SW480 (cell line): ENCODE measurements at places on chromosomes 11 and 22.
A peak's percentile ranks its signal among the peaks of the same experiment; 100 is the strongest.

GRCh38 chr22:27113211-27113635 lies 455.8 kb downstream of the MIAT start:
- peak; percentile 89 for DNase-seq

GRCh38 chr22:31291481-31292235 lies 630 bp downstream of the PIK3IP1 start:
- DNase-seq: no peak

DNA sequence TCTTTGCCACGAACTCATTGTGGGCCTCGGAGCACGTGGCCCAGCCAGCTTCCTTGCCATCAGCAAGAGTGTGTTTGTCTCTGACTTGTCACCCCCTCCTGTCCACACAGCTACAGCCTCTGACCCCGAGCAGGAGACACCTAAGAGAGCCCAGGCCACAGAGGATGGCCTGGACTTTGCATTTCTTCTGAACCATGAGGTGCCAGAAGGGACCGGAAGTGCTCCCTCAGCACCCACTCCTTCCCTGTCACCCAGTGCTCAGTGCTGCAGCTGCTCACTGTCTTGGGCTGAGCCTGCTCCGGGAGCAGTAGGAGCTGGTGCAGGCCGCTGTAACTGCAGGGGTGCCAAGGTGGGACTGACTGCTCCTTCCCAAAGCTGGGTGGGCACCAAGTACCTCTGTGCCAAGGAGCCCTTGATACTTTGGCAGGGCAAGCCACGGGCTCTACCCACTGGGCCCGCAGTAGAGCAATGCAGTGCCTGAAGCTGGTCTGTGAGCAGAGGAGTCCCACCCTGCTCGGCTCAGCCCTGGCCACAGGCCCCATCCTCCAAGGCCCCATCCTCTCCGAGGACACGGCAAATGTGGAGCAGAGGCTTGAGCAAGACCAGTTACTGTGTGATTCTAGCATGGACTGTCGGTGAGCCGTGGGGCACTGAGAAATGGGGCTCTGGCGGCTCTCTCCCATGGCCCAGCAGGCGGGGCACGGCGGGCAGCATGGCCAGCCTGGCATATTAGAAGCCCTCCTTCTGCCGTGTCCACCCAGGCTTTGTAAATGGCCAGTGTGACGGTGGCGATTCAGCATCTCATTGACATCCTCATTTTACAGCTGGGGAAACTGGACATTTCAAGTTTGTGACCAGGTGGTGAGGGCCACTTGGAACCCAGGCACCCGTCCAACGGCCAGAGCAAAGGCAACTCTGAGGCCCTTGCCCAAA lies 6.3 kb downstream of the GRK2 start:
- no peak for DNase-seq

- no peak for DNase-seq
Observed at GRCh38 chr11:76767659-76768058, 15.5 kb upstream of the TSKU start.

- DNase-seq: peak; percentile 52
Observed at GRCh38 chr22:28019360-28019759, 100.3 kb upstream of the PITPNB start.

DNA sequence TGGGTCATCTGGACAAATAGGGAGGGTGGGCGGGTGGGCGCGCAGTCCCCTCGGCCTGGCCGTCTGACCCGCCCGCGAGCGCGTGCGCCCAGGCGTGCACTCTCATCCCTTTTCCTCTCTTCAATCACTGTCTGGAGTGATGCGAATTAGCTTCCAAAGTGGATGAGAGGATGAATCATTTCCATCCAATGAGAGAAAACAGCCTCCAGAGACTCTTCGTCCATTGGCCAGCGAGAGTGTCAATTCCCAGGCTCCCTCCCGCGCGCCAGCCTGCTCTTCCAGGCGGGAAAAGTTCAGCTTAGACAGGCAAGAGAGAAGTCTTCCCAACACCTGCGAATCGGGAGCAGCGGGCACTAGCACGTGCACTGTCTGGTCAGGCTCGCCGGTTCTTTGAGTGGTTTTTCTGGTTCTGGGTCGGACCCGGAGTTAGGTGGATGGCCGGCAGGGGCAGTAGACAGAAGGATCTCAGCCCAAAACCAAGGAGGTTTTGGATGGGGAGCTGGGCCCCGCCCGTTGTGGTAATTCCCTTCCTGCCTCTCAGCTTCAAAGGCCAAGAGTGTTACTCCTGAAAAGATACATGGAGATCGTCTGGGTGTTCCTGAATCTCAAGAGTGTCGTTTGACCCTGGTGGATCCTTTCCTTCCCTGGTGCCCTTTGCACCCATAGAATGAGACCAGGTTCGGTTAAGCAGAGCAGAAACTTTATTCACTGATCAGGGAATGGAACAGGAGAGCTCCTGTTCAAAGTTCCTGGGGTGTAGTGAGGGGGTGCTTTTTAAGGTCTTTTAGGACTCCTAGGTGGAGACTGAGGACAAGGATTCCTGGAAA lies 33.4 kb upstream of the GLYATL1 start:
- no peak for DNase-seq

GRCh38 chr11:33185756-33186155 lies 24.5 kb upstream of the CSTF3 start:
- DNase-seq: no peak
